ENCODE measurements at places on chromosomes 5 and 9.

DNA sequence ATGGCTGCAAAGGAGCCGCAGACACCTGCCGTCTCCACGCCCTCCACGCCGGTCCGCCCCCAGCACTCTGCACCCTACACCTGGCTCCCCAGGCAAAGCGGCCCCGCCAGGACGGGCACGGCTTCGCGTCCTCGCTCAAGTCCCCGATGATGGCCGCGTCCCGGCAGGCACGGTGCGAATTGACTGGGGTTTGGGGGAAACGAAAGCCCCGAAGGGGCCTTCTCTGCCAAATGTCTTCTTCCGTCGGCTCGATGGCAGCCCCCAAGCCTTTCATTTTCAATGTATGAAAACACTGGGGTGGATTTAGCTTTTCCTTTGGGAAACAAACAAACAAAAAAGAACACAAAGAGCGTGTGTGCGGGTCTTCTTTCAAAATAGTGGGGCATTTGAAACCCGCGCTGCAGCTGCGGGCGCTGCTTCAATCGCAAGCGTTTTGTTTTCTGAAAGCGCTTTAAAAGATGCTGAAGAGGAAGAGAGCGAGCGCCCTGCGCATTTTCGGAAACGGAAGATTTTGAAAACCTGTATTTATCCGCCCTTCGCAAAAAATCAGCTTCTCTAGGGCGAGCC is 160.0 kb downstream of the RMI1 start:
- DNase-seq = peak; percentile 70

DNA sequence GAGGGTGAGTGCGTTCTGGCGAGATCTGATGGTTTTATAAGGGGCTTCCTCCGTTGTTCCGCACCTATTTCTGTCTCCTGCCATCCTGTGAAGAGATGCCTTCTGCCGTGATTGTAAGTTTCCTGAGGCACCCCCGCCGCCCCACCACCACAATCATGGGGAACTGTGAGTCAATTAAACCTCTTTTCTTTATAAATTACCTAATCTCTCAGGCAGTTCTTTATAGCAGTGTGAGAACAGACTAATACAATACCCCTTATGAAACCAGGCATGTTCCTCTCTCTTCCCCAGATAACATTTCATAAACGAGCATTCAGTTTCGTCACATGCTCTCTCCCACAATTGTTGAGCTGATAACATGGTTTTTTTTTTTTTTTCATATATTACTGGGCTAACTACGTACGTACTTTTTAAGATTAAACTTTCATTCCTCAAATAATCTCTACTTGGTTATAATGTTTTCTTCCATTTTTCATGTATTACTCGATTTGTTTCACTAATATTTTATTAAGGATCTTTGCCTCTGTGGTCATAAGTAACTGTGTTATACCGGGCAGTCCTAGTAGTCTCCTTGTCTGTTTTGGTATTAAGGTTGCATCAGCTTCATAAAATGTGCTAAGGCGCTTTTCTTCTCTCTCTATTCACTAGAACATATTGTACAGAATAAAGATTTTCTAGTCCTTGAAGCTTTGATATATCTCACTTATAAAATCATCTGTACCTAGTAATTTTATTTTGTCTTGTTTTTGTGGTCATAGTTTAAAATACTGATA is 64.9 kb upstream of the MVB12B start:
- DNase-seq = no peak

GRCh38 chr9:136351252-136351800 is 12.2 kb downstream of the DNLZ start:
- no peak for DNase-seq

GRCh38 chr9:134606951-134607731 is 34.5 kb upstream of the COL5A1 start:
- DNase-seq = no peak

GRCh38 chr5:95726811-95727763 is 4.0 kb upstream of the RHOBTB3 start:
- DNase-seq = no peak

GRCh38 chr5:72163349-72163983 is 56.2 kb downstream of the MAP1B start:
- no peak for DNase-seq

DNA sequence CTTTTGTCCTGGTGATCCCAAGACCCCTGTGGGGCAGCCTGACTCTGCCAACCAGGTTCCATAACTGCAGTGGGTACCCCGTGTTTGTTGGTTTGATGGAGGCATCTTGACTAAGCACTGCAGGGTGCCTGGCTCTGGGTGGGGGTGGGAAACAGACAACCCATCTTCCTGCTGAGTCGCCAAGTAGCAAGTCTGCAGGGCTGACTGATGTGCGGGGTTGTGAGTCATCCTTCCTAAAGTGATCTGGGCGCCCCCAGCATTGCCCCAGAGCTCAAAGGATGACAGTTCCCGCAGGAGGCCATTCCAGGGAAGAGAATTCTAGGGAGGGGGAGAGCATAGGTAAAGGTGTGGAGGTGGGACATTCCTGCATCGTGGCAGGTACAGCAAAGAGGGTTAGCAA is 23.5 kb downstream of the DAB2IP start:
- peak; percentile 55 for DNase-seq

Measured in Right ventricle myocardium inferior (tissue), 1 donor.